SK-N-DZ (cell line): ENCODE measurements at places on chromosomes 3 and 15.

DNA sequence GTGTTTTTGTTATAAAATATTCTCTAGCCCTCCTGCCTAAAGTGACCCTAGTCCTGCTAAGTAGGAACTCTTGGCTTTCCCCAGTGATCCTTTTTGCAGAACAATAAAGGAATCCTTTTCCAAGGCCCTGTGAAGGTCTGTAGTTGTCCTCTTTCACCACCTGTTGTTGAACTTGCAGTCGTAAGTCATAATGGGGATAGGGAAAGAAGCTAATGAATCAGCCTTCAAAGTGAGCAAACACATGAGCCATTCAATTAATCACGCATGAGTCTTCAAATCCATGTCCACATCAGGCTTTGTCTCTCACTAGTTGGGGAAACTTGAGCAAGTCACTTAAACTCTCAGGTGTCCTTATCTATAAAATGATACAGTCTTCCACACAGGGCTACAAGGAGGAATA is 27.6 kb downstream of the ZNF860 start:
- DNase-seq = no peak

DNA sequence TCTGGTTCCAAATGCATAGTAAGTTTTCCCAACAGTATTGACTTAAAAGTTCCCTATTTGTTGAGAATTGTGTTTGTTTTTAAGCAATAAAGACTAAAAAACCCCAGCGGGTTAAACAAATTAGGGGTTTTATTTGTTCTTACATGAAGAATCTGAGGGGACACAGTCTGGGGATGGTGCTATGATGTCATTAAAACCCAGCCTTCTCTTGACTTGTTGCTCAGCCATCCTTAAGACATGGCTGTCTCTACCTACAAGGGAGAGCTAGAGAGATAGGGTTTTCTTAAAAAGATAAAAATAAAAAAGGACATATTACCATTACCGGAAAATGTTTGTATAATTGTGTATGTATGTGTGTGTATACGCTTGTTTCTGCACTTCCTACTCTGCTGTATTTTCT is 11.7 kb upstream of the ARL14 start:
- no peak for DNase-seq

GRCh38 chr3:53190659-53191058 is 29.6 kb downstream of the PRKCD start:
- DNase-seq = no peak

DNA sequence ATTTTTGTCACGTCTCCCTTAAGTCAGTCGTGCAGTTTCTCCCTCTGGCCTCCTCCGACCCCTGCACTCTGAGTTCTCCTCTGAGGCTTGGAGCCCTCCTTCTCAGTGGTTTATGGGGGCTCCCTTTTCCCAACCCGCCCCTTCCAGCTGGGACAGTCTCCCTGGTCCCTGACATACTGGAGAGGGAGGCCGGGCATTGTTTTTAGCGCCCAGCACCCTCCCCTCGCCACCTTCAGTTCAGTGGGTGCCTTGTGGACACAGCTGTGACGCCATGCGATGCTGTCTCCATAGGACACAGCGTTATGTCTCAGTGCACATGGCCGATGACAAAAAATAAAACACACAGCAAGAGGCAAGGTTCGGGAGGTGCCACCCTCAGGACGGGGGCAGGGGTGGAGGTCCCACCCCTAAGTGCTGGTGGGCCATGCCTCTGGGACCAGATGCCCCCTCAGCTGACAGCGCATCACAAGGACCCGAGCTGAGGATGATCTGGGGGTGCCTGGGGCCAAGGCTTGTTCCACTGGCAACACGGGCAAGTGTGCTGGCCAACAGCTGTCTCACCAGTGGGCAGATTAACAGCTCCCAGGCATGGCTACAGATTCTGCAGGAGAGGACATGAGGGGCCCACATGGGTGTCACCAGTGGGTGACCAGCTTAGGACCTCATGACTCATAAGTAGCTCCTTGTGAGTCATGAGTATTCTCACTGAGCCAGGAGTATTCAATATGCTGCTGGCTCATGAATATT is 81.6 kb downstream of the PLXNA1 start:
- DNase-seq = no peak

DNA sequence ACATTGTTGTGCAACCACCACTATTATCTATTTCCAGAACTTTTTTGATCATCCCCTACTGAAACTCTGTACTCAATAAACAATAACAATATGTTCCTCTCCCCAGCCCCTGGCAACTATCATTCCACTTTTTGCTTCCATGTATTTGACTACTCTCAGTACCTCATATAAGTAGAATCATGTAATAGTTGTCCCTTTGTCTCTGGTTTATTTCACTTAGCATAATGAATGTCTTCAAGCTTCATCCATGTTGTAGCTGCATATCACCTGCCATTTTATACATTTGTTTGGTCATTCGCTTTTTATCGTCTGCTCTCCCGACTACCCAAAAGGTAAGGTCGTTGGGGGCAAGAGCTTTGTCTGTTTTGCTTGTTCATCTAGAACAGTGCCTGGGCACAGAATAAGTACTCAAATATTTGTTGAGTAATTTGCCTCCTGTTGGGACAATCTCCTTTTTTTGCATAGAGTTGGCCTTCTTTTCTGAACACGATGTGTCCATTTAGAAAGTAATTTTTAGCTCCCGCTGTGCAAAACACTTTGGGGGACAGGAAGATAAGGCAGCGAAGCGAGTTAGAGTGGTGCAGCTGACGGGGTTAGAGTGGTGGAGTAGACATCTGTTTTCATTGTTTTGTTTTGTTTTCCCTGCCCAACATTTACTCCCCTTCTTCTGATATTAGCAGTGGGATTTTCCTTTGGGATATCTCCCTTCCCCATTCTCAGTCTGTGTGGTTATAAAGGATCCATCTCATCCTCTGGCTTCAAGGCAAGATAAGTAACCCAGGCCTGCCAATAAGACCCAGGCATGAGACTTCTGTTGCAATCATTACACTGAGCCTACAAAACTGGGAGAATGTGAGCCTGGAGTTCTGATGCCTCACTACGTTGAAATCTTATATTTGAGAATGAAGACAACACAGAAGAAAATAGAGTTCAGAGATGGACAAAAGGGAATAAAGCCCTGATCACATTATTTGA is 83.4 kb upstream of the RNU6-1 start:
- DNase-seq = no peak

DNA sequence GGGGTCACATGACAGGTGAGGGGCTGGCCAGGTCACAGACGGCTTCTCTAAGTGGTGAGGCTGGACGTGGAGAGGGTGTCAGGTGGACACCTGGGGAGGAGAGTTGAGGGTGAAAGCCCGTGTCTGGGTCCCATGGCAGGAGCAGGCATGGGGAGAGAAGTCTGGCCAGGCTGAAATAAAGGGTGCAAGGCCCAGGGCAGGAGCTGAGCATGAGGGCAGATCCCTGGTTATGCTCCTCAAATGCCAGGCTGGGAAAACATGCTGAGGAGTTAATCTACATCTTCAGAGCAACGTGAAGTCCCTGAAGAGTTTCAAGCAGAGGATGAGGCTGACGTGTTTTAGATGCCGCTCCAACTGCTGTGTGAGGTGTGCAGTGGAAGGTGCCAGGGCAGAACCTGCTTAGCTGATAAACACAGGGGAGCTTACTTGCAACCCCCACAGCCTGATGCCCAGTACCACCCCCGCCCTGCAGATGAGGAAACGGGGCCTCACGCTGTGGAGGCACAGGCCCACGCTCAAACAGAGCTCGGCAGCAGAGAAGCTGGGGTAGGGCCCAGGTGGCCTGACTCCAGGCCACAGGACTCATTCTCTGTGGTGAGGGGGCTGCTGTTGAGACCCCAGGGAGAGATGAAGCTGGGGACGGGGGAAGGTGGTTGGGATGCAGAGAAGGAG is 40.5 kb downstream of the HCN4 start:
- no peak for DNase-seq

- DNase-seq = no peak
Observed at GRCh38 chr3:112005091-112005672, 6.5 kb downstream of the TAGLN3 start.

DNA sequence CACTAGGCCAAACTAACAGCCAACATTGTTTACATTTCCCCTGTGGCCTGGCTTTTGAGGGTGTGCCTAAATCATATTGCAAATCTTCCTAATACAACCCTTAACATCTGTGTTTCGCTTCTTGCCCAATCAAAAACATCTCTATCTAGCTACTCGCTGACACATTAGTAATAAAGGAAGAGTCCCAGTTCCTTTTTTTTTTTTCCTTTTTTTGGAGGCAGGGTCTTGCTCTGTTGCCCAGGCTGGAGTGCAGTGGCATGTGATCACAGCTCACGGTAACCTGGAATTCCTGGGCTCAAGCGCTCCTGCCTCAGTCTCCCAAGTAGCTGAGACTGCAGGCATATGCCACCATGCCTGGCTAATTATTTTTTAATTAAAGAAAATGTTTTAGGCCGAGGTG is 2.1 kb upstream of the SRPRB start:
- no peak for DNase-seq

DNA sequence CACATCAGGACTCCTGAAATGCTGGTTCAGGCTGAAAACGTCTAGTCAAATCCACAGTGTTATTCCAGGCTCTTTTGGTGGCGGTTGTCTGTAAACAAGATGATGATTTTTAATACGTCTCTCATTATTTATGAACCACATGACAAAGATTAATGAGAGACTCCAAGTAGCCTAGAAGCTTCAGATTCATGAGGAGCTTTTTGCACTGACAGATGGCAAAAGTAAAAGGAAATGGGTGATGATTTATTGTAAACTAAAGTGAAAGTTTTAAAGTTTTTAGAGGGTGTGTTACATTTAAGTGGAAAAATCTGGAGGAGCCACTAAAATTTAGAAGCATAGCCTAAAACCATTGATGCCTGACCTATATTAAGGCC is 77.0 kb downstream of the BBX start:
- no peak for DNase-seq

DNA sequence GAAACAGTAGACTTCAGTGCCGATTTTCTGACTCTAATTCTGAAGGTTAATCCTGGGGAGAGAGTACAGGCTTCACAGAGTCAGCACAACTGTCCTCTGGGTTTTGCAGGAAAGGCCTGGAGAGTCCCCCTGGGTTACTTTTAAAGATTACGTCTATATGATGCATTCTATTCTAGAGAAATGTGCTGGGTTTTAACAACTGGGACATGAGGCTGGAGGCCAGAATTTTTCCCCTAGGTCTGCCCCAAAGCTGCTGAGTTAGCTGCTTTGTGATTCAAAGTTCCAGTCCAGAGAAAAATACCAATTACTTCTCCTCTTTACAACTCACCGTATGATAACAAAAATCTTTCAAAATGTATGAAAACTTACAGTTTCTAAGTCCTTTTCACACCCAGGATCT is 240.7 kb upstream of the TPRG1 start:
- DNase-seq = no peak

DNA sequence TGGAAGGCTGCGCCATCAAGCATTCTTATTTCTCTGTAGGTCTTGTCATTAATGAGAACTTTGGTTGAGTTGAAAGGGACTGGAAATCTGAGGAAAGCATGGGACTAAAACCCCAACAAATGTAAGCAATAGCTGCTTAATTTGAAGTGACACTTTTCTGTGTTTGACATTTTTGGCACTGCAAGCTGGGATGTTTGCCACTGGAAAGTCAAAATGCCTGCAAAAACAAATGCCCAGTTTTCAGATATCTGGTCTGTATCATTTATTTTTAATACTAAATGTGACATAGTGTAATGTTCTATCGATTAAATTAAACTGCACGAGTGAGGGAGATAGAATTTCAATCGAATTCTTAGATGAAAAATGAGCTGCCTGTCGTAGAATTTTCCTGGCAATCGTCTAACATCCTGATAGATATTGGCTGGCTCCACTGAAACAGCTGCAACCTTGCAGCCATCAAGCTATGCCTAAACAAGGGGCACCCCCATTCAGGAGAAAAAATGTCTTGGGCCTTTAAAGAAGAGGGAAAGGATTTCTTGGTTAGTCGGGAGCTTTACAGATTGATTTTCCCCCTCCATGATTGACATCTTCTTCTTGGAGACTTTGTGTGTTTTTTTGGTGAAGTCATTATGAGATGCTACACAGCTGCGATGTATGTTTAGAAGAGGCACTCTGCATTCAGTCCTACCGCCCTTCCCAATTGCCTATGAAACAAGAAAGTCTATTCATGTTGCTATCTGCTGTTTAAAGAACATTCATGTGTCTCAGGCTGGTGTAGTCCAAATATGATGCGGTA is 316.7 kb upstream of the TBL1XR1 start:
- no peak for DNase-seq

DNA sequence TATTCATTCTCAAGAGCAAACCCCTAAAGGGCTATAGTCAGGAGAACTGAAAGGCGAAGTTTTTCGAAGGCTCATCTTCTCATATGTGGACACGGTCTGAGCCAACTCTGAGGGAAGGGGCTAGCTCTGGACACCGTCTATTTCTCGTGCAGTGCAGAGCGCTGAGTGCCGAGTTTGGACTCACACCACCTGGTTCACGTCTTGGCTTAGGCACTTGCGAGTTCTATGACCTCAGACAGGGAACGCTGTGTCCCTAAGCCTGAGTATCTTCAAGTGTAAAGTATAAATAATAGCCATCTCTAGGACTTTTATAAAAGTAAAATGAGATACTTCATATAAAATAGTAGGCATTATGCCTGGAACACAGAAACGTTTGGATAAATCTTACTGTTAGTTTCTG is 223.7 kb downstream of the FMN1 start:
- DNase-seq = no peak

DNA sequence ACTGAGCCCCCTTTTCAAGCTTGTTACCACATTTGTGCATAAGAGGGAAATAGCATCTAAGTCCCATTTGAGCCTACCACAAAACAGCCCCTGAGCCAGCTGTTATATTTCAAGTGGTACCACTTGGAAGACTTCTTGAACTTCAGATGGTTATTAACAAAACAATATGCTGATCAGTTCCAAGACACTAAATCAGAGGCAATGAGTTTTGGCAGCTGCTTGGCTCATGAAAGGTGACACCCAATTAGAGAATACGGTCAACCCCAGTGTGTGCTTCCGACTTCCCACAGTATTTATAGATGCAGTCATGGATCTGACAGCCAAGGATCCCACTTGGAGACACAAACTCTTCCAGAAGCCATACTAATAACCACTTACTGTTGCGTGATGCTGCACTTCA is 469.6 kb upstream of the PPP2R3A start:
- no peak for DNase-seq

DNA sequence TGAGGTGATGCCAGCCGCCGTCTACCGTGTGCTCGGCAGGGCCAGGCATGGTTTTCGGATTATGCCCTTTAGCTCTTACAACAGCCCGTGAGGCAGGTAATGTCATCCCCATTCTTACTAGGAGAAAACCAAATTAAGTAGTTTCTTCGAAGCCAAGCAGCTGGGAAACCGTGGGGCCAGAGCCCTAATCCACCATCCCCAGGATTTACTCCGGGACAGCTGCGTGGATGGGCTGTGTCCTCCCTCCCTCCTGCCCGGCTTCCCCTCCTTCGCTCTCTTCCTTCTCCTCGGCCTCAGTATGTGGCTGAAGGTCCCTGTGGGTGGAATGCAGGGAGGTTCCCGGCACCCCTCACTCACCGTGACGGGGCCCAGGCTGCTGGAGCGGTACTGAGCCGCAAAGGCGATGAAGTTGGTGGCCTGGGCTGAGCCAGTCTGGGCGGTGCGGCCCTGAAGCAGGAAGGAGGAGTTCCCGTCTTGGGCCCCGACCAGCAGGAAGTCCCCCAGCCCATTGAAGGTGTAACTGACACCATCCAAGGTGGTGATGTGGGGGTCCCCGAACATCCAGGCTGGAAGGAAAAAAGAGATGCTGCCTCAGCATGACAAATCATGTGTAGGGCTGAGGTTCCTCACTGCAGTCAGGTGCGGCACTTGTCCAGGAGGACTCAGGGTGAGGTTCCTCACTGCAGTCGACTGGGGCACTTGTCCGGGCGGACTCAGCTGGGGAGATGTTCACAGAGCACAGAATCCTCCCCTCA is 42.5 kb downstream of the MUC20 start:
- no peak for DNase-seq
